ENCODE measurements at places on chromosomes 11 and 22. TPM values are rescaled to one million over a fixed set of nuclear protein-coding genes. Genes with fewer than 3 reads are reported as not detected.

Gene ADM2
- total RNA-seq = 9.2 TPM

DNA sequence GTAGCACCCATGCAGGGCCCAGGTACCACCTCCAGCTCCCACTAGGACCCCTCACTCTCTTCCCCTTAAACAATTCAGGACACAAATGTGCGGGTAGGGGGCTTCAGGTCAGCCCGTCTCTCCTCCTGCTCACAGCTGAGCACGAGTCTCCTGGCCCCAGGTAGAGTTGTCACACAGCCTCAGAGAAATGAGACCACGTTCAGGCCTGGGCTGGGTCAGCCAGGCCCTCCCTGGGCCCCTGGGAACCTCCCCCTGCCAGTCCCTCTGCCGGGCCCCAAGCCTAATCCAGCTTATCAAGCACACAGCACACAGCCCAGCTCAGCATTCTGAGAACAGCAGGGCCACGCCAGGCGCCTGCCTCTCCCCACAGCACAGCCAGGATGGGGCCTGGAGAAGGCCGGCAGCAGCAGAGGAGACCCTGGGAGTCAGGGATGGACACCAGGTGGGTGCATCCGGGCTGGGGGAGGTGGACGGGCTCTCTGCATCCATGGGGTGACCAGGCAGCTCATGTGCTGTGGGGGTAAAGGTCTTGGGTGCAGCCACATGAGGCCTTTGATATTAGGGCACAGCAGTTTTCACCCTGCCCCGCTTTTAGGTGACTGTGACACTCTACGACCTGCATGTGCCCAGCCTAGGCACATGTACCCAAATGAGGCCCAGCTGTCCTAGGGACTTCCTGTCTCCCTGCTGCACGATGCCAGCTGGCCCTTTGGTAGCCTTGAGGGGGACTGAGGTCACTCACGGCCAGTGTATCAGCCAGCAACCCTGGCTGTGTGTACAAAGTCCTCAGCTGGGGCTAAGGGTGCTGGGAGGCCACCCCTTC, 87.0 kb downstream of the MORC2 start:
- DNase-seq = no peak

DNA sequence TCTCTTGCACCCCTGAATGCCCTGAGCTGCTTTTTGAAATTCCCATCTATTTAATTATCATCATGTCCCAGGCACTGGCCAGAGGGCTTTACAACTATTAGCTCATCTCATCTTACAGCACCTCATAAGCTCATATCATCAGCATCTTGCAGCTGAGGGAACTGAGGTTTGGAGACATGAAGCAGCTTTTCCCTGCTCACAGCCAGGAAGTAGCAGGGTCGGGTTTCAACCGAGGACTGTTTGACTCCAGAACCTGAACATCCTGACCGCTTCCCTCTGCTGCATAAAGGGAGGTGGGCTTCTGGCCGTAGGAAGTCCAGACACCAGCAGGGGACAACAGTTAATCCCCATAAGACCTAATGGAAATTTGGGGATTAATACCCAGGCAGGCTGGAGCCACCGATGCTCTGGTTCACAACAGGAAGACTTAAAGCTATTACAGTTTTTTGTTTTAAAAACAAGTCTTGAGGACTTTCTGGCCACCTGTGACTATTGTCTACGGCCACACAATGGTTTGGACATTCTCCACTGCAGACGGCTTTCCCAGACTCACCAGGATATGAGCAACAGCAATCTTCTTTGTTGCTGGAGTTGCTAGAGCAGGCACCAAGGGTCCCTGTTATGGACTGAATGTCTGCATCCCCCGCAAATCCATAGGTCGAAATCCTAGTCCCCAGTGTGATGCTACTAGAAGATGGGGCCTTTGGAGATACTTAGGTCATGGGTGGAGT, 47.4 kb downstream of the CHST1 start:
- no peak for DNase-seq

GRCh38 chr11:118872403-118872821, 11.3 kb upstream of the CXCR5 start:
- DNase-seq = no peak

- DNase-seq = no peak
These were observed 3.9 kb downstream of the ACP2 start for GRCh38 chr11:47244448-47245350.

All from NCI-H460 (cell line).